ENCODE measurements at places on chromosomes 2 and 18.

DNA sequence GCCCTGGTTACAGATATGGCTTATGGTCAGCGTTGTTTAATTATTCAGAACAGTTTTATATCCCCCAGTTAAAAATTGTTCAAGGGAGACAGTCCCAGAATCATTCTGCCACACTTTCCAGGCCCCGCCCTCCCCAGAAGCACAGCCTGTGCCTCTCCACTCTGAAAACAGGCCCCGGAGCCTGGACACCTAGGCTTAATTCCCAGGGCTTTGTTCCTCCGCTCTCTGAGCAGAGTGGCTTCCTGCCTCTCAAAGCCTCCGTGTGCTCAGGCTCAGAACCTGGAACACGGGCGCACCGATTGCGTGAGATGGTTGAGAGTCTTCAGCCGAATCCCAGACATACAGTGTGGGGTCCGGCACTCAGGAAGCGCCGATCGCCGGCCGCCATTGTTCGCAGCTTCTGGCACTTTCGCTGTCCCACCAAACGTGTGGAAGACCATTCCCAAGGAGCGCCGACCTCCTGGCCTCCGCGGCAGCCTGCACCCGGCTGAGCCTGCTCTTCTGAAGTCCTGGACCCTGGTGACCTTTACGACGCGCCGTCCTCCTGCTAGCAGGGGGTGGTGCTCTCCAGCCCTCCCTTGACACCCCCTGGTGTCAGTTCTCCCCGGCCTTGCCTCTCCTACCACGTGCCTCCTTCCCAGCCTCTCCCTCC is 45.6 kb downstream of the TWIST2 start:
- no peak for DNase-seq

DNA sequence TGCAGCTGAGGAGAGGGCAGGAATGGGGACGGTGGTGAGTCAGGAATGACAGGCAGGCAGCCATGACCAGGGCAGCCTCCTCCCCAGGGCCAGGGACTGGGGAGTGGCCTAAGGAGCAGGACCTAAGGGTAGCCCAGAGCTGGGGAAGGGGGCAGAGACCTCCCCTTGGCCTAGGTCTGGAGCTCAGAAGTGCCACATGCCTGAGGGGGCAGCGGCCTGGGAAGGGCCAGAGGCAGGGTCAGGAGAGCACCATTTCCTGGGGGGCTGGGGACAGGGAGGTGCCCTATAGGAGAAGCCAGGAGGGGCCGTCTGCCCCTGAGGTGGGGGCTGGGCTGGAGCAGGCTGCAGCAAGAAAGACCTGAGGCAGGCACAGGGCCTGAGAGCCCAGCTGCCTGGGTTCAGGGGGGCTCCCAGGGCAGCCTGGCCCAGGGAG is 20.9 kb downstream of the CFLAR start:
- DNase-seq: no peak

GRCh38 chr2:33727361-33728032 is 128.4 kb upstream of the FAM98A start:
- no peak for DNase-seq

DNA sequence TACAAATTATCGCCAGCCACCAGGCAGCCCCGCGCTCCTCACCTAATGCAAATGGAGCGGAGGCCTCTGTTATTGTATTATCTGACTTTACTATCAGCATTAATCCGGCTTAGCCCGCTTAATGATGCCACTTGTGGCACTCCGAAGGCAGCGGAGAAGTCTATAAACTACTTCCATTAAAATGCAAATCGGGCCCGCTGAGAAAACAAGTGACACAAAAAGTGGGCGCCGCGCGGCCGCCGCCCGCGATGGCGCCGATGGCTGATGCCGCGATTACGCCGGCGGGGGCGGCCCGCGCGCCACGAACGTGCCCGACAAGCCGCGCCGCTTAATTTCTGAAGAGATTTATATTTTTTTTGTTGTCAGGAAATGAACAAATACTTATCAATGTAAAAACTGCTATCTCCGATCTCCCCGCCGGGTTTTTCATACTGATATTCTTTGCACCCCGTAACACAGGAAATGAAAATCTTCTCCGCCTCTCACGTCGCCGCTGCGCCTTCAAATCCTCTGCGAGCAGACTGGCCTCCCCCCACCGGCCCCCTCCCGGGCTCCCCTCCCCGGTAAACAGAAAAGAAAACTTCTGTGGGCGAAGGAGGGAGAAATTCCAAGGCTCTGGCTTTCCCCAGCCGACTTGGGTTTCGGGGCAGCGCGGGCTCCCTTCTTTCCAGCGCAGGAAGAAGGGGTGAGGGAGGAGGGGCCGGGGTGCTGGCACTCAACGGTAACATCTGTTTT is 221.8 kb downstream of the INSIG2 start:
- DNase-seq: no peak

GRCh38 chr18:6311456-6312215 is 103.1 kb downstream of the L3MBTL4 start:
- no peak for DNase-seq

DNA sequence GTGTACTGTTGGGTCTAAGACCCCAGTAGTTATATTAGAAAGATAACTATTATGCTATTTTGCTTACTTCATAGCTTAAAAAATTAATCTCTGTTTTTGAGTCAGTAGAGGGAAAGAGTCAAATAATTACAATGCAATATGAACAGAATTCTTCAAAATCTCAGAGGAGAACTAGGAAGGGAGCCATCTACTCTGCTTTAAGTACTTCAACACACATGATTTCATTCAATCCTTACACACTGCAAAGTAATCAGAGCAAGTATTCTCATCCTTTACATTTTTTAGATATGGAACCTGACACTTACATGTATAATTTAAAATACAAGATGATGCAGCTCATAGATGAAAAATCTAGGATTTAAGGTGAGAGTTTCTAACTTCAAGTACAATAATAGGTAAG is 27.7 kb downstream of the COL5A2 start:
- no peak for DNase-seq

- no peak for DNase-seq
Measured at GRCh38 chr2:218067523-218067922, 1.5 kb upstream of the RUFY4 start.

GRCh38 chr2:191230174-191230573 is 15.0 kb upstream of the MYO1B start:
- DNase-seq: no peak

DNA sequence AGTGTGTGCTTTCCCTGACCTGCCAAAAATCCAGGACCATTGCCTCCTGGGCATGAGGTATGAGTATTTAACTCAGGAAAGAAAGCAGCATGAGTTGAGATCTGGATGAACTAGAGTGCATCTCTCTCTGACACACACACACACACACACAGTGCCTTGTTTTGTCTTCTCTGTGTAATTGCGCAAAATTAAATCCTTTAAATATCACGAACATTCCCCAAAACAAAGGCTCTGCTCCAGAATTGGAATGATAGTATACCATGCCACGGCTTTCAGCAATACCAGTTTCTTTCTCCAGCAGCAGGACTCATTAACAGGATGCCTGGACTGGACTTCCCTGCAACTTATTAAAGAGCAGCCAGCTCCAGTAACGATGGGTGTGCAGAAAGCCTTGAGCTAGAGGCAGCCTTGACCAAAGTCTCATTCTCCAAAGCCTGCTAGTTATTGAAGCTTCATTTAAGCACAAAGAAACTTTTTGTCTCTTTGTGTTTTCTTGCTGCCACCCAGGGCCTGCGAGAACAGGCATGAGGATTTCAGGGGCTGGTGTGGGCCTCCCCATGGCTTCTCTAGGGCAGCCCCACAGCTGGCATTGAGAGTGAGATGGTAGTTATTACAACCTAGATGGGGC is 101.7 kb downstream of the NRP2 start:
- no peak for DNase-seq

DNA sequence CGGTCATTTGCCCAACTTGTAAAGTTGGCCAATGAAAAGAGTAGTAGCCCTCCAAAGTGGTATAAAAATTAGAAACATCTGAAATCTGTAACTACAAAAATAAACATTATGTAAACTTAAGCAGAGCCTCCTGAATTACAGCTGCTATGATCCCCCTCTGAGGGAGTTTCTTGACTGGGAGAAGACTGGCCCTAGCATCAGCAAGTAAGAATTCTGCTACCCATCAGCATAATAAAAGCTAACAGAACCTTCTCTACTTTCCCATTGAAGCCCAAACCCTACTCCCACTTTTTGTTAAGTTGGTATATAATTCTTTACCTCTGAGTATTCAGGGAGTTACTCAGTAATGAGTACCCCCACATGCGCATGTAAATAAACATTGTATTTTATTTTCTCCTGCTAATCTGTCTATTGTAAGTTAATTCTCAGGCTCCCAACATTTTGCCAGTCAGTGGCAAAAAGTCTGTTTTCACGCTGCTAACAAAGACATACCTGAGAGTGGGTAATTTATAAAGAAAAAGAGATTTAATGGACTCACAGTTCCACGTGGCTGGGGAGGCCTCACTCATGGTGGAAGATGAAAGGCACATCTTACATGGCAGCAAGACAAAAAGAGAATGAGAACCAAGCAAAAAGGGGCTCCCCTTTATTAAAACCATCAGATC is 71.3 kb downstream of the MYL12B start:
- DNase-seq: no peak

- DNase-seq: peak; percentile 74
Measured at GRCh38 chr2:47520825-47521665, 118.1 kb downstream of the MSH2 start.

- no peak for DNase-seq
Measured at GRCh38 chr2:2642906-2643890, 312.1 kb upstream of the MYT1L start.

DNA sequence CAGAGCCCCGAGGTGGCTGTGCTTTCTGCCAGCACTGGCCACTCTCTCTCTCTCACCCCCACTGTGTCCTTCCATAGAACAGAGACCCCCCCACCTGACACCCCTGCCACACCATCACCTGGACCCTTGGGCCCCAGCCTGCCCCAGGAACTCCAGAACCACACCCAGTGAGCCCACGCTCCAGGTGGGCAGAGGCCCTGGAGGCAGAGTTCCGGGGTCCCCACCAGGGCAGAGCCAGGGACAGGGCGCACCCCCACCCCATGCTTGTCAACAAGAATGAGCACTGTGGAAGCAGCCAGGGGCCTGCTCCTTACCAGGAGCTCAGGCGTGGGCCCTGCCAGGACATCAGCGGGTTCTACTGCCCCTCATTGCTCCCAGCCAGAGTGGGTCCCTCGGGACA is 14.6 kb downstream of the PASK start:
- DNase-seq: no peak

DNA sequence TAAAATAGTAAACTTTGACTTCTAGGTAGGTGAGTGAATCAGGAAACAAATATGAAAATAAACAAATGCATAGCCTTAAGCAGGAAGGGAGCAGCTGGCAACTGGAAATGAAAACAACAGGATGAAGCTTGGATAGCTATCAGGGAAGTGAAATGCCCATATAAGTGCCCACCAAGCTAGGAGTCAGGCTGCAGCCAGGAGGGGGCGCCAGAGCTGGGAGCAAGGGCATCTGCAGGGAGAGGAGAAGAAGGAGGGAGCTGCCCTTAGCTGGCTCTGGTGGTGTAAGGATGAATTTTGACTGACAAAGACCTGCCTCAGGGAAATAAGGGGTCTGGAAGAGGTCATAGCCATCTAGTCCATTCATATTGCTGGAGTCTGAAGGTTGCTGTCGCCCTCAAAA is 298.3 kb downstream of the TDRD15 start:
- no peak for DNase-seq

DNA sequence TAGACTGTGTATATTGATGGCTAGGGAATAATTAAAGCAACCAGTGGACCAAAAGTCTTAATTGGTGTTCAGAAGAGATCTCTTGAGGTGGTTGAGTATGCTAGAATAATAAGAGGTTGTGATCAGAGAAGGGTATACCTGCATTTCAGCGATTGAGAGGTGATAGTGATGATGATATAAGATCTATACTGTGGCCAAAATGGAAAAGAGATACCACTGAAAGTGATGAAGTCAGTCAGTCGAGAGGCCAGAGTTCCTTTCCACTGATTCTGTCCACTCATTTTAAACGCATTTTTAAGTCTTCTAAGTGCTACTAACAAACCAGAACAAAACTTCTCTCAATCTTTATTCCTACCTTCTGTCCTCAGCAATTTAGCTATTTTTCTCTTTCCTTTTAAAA is 32.9 kb downstream of the ACTR3 start:
- no peak for DNase-seq

DNA sequence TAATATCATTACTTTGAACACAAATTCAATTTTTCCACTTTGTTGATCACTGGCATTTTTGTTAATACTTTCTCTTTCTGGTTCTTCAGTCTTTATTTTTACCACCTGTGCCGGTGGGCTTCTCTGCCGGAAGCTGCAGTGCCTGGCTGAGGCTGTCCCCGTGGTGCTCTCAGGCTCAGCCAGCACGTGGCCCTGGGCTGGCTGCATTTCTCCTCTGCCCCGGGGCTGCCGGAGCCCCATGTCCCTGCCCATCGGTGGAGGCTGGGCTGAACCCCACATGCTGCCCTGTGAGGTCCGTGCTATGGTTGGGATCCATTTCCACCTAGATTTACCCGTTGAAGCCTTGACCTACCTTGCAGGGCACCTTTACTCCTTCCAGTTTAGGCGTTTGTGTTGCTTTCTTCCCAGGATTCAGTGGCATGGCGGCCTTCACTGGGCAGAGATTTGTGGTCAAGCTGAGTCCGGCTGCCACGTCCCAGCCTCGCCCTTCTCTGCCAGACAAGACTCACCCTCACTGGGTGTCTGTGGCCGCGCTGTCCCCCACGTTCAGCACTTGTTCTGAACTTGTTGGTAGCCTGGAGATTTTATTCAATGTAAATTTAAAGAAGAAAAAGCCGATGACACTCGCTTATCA is 12.8 kb upstream of the TMEM18 start:
- DNase-seq: no peak

DNA sequence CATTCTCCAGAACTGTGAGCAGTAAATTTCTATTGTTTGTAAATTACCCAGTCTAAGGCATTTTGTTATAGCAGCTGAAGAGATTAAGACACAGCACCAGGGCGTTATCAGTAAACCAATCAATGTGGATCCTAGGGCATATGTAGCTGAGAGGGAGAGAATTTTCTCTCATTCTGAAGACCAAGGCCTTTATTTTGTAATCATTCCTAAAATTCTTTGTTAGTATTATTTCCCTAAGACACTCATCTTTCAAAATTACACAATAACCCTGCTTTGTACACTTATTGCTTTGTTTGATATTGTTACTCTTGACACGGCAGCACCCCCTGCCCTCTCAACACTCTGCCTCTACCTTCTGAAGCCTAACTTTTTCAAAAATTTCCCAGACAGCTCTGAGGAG is 419.1 kb downstream of the SLC4A3 start:
- DNase-seq: no peak

DNA sequence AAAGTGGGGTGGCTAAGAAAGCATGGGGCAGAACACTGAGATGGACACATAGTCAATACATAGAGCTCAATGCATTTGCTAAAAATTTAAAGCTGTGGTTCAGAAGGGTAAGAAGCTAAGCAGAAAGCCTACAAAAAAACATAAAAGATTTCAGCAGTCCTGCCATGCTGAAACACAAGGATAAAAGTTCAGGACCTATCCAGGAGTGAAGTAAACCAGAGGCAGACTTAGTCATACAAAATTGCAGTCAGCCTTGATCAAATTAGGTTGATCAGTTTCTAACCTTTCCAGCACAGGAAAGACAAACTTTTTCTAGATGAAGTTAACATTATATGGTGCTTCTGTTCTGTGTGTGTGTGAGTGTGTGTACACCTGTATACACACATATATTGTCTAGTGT is 120.8 kb upstream of the RBMS1 start:
- no peak for DNase-seq
